ENCODE measurements at places on chromosomes 5 and 9.
A peak's percentile ranks its signal among the peaks of the same experiment; 100 is the strongest.

- DNase-seq: no peak
- peak within 1 kb of the TSS; percentile 49 for H3K4me3 ChIP-seq
- H3K27ac ChIP-seq: peak within 1 kb of the TSS; percentile 70
- H3K36me3 ChIP-seq: no peaks in the 10 kb centered on the region
Measured at GRCh38 chr5:170297589-170298462, at the start of gene LCP2. TSS of gene LCP2 (minus strand) at chr5:170297777. CDS start at chr5:170297611, 166 bp downstream.

- H3K36me3 ChIP-seq: no peaks in the 10 kb centered on the region
- DNase-seq: no peak
- no peaks in the 10 kb centered on the region for H3K27me3 ChIP-seq
- no peaks in the 10 kb centered on the region for H3K4me1 ChIP-seq
- no peak overlapping the region for H3K27ac ChIP-seq
Measured at GRCh38 chr9:20070336-20070735, 281.5 kb upstream of the SLC24A2 start.

- H3K4me3 ChIP-seq: peak overlapping the region; percentile 95
- peak; percentile 81 for DNase-seq
- no peaks in the 10 kb centered on the region for H3K36me3 ChIP-seq
- H3K4me1 ChIP-seq: peaks cover 32% of the 10 kb centered on the region
- no peaks in the 10 kb centered on the region for H3K27me3 ChIP-seq
- H3K27ac ChIP-seq: peak overlapping the region; percentile 89
Measured at GRCh38 chr9:135960411-135961276, 529 bp downstream of the UBAC1 start.

GRCh38 chr5:7548596-7548995 lies 152.7 kb downstream of the ADCY2 start:
- no peak overlapping the region for H3K27ac ChIP-seq
- no peaks in the 10 kb centered on the region for H3K36me3 ChIP-seq
- no peaks in the 10 kb centered on the region for H3K27me3 ChIP-seq
- H3K4me1 ChIP-seq: no peaks in the 10 kb centered on the region
- no peak overlapping the region for H3K4me3 ChIP-seq

DNA sequence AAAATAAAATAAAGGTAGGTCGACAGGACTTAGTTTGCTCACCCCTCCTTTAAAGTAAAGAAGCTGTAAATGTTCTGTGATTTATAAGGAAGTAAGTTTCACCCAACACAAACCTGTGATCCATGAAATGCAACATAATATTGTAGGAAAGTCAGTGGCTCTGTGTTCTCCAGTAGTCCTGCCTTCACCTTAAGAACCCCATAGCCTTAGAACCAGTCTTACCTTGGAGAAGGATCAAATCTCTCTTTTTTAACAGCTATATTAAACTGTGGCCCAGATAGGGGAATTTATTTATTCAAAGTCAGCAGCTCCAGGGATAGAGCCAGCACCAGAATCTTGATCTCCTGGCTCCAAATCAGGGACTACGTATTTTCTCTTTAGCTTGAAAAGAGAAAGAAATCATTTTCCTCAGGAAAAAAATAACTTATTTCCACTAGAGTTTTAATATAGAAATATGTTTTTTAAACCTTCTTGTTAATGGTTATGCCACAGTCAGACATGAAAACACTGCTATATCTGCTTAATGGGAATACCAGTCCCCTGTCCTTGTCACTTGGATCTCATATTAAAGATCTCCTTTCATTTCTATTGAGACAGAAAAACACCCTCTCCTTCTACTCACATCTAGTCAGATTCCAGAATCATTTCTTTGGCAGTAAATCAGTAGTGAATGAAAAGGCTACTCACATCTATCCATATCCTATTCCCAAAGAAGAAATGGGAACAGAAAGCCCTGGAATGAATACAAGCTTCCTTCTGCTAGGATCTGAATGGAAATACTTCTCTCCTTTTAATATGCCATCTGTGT lies 269.2 kb upstream of the TNC start:
- no peaks in the 10 kb centered on the region for H3K27me3 ChIP-seq
- no peak for DNase-seq
- no peak overlapping the region for H3K4me3 ChIP-seq
- no peak overlapping the region for H3K27ac ChIP-seq

GRCh38 chr5:91345461-91345860 lies 37.7 kb downstream of the ARRDC3 start:
- H3K4me3 ChIP-seq: no peak overlapping the region
- H3K27ac ChIP-seq: no peak overlapping the region
- no peaks in the 10 kb centered on the region for H3K27me3 ChIP-seq
- H3K36me3 ChIP-seq: no peaks in the 10 kb centered on the region

GRCh38 chr9:136541709-136542108 lies 4.1 kb downstream of the NOTCH1 start:
- H3K4me3 ChIP-seq: no peak overlapping the region
- no peak overlapping the region for H3K27ac ChIP-seq
- H3K27me3 ChIP-seq: no peaks in the 10 kb centered on the region
- peaks cover 76% of the 10 kb centered on the region for H3K4me1 ChIP-seq

- no peaks in the 10 kb centered on the region for H3K27me3 ChIP-seq
- peak overlapping the region; percentile 5 for H3K27ac ChIP-seq
- no peak overlapping the region for H3K4me3 ChIP-seq
- H3K4me1 ChIP-seq: peaks cover 24% of the 10 kb centered on the region
- no peaks in the 10 kb centered on the region for H3K36me3 ChIP-seq
- no peak for DNase-seq
Measured at GRCh38 chr5:14900693-14901461, 29.3 kb upstream of the ANKH start.

DNA sequence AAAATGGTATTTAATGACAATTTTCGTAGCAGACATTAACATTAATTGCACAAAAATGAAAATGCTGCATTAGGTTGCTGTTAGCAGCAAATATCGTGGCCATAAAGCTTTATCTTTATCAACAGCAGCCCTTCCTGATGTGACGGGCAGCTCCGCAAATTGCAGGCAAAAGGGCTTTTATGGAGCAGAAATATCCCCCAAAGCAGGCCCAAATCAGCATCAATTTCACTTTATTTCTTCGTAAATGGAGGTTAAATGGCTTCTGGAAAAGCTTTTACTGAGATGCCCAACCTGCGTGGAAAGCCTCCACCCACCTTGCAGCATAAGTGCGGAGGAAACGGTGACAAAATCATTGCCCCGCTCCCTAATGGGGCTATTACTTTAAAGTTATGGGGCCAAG lies 77.9 kb upstream of the BARHL1 start:
- no peaks in the 10 kb centered on the region for H3K36me3 ChIP-seq
- no peak overlapping the region for H3K4me3 ChIP-seq
- H3K27ac ChIP-seq: no peak overlapping the region
- no peaks in the 10 kb centered on the region for H3K4me1 ChIP-seq
- peaks cover 60% of the 10 kb centered on the region for H3K27me3 ChIP-seq

- no peaks in the 10 kb centered on the region for H3K4me1 ChIP-seq
- no peaks in the 10 kb centered on the region for H3K36me3 ChIP-seq
- H3K27me3 ChIP-seq: peaks cover 7% of the 10 kb centered on the region
- no peak overlapping the region for H3K4me3 ChIP-seq
- no peak for DNase-seq
Measured at GRCh38 chr5:133605323-133605722, 7.0 kb downstream of the FSTL4 start.

DNA sequence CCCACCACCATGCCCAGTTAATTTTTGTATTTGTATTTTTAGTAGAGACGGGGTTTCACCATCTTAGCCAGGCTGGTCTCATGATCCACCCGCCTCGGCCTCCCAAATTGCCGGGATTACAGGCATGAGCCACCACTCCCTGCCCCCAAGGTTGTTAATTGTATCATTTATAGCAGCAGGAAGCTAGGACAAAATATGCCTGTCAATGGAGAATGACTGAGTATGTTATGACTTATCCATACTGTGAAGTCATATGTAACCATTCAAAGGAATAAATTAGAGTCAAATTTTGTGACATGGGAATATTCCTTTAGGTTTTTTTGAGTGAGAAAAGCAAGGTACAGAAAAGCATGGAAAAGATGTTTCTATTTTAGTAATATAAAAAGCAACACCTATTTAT lies 3.9 kb upstream of the DAB2 start:
- H3K4me3 ChIP-seq: no peak overlapping the region
- no peak overlapping the region for H3K27ac ChIP-seq
- DNase-seq: no peak
- peaks cover 27% of the 10 kb centered on the region for H3K4me1 ChIP-seq
- H3K27me3 ChIP-seq: no peaks in the 10 kb centered on the region
- H3K36me3 ChIP-seq: no peaks in the 10 kb centered on the region

DNA sequence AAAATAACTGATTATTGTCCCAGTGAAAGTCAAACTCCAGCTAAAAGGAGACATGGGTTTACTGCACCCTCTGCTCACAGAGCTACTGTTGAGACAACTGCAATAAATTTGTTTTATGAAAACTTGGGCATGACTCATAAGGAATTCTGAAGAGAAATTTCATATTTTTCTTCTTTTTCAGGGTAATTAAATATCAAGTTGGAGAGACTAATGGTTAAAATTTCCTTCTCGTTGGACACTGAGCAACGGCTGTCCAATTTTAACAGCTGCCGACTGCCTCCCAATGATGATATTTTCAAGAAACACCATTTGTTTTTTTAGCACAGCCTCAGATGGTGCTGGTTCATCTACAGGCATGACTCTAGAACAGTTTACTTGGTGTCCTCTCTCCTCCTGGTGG lies 259.2 kb upstream of the RGMB start:
- no peaks in the 10 kb centered on the region for H3K36me3 ChIP-seq
- H3K27me3 ChIP-seq: no peaks in the 10 kb centered on the region
- H3K4me1 ChIP-seq: no peaks in the 10 kb centered on the region
- H3K27ac ChIP-seq: no peak overlapping the region

All from suprapubic skin (tissue), 4 donors.